ENCODE measurements at places on chromosomes 2 and 18.

DNA sequence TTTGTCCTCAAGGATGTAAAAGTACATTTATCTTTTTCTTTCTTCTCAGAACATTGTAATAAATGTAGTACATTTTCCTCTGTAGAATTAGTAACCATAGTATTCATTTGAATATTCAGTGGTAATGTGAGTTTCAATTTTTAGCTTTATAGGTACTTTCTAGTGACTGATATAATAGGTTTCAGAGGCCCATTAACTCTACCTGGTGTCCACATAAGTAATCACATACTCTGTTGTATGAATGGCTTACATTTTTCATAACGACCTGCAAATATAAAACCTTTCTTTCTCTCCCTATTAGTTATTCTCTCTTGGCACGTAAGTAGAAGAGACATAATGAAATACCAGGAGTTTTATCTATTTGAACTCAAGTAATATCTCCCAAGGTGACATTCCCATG, 1017.6 kb downstream of the DPP10 start:
- no peak for DNase-seq

DNA sequence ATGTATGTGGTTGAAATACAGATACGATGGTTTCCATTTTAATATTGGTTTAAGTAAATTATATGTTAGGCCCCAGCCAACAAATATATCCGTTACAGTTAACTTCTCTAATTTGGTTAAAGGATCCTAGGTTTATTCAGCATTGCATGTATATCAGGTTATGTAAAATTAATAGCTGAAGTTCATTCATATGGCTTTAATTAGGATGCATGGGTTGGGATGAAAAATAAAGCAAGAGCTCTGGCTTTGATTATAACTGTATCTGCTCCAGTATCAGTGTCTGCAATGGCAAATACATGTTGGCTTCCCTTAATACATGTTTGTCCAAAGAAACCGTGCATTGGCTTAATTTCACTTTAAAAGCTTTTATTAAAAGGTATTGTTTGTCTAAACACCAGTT, 435.7 kb upstream of the SETBP1 start:
- no peak for DNase-seq

- no peak for DNase-seq
Observed at GRCh38 chr18:22482948-22483347, 65.2 kb upstream of the CTAGE1 start.

- no peak for DNase-seq
Observed at GRCh38 chr18:44409515-44409914, 271.2 kb upstream of the SETBP1 start.

- no peak for DNase-seq
Observed at GRCh38 chr2:23513872-23514793, 129.2 kb downstream of the KLHL29 start.

All from stimulated activated CD8-positive, alpha-beta memory T cell treated with anti-CD3 and anti-CD28 coated beads, Interleukin-7, amount 100 ng/mL, for 24 hours (primary cell).